Head of caudate nucleus (tissue), 42 donors: ENCODE measurements at places on chromosomes 16 and 17.

DNA sequence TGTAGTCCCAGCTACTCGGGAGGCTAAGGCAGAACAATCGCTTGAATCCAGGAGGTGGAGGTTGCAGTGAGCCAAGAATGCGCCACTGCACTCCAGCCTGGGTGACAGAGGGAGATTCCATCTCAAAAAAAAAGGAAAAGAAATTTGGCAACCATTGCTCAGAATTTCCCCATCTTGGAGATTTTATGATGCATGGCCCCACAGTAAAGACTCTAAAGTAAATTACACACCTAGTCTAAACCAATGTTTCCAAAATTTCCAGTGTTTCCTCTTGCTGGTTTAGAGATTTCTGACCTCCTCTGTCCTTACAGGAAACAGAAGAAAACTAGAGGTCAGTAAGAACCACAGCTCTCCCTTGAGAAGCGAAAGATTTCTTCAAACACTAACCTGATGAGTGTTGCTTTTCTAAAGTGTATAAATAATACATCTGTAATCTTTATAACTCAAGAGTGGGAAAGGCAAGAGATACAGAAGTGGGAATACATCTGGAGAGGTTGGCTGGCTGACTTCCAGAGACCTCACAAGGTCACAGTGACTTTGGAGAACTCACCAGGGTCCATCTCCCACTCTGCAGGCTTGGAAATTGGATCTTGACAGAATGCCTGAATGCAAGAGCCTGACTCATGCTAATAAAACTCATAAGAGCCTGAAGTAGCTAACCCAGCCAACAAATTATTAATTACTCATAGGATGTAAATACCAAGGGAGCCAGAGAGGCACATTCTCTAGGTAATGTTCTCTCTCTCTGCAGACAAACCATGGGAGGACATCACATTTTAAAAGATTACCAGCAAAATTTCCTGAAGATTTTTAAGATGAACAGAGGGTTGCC lies 8.8 kb downstream of the ADAT1 start:
- no peak for DNase-seq

DNA sequence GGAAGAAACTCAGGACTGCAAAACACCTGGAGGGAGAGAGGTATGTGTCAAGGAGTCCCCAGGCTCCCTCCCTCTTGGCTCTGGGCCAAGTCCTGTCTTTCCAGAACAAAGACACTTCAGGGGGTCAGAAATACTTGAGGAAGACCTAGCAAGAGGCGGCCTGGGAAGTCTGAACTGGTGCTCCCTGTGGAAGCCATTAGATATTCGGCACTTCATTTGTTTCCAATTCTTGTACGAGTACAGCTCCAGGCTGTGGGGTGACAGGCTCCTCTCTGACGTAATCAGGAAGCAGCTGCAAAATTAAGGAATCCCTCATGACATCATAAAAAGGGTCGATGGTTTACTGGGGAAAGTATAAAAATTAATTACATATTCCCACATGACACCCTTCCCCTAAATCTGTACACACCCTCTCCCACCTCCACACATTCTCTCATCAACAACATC lies 108.7 kb downstream of the SMG6 start:
- no peak for DNase-seq

- no peak for DNase-seq
Measured at GRCh38 chr17:82823004-82823403, 16.8 kb downstream of the ZNF750 start.

DNA sequence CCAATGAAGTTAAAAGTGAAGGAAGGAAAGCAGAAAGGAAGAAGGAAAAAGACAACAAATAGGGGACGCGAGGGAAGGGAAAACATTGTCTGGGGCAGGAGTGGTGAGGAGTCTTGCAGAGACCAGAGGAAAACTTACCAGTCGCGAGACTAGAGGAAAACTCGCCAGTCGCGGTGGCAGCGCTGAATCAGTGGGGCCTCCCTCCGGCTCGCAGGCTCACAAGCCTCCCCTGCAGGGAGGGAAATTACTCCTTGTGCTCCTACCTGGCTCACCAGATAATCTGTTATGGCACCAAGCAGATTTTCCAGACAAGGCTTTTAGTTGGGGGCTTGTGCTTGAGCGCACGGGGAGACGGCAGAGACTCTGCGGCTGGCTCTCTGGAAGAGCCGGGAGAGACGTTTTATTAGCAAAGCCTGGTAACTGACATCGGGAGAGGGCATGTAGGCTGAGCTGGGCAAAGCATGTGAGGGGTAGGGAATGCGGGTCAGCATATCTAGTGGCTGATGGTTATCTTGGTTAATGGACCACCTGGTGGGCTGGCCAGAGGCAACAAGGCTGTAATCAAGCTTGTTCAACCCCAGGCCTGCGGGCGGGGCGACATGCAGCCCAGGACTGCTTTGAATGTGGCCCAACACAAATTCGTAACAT lies 37.1 kb downstream of the LCMT1 start:
- no peak for DNase-seq

DNA sequence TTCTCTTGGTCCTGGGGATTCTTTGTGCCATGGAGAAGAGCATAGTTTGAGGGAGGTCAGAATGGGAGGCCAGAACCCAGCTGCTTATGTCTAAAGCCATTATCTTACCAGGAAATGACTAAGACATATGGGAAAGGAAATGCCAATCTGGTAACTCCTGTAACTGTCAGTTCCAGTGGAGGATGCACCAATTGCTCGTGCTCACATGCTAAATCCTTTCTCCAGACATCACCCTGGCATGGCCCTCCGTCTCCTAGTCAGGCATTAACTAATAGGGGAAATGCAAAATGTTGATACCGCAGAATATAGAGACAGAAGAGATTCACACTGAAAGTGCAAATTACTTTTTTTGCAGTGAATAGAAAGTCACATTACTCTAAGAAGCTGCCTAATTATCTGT lies 255.6 kb upstream of the HSBP1 start:
- no peak for DNase-seq

GRCh38 chr17:49576088-49576916 lies 631 bp downstream of the NXPH3 start:
- DNase-seq = no peak
